ENCODE measurements at places on chromosomes 2 and 18. TPM values are rescaled to one million over a fixed set of nuclear protein-coding genes. Genes with fewer than 3 reads are reported as not detected.
A peak's percentile ranks its signal among the peaks of the same experiment; 100 is the strongest.

The TMEM163 gene
- total RNA-seq, result not detected

The XIRP2 gene
- total RNA-seq, result not detected

The FAM168B gene
- 111 TPM for total RNA-seq

The RALB gene
- 43.0 TPM for total RNA-seq

The RPRD1A gene
- 34.4 TPM for total RNA-seq

The SERPINB4 gene
- not detected for total RNA-seq

The NIF3L1 gene
- 25.3 TPM for total RNA-seq

The TLX2 gene
- total RNA-seq, result 0.96 TPM

- no peaks in the 10 kb centered on the region for H3K36me3 ChIP-seq
- no peak for DNase-seq
- peaks cover 13% of the 10 kb centered on the region for H3K27me3 ChIP-seq
- H3K4me1 ChIP-seq, result no peaks in the 10 kb centered on the region
- no peak overlapping the region for H3K27ac ChIP-seq
Measured at GRCh38 chr2:216601632-216602409, 31.4 kb upstream of the IGFBP2 start.

DNA sequence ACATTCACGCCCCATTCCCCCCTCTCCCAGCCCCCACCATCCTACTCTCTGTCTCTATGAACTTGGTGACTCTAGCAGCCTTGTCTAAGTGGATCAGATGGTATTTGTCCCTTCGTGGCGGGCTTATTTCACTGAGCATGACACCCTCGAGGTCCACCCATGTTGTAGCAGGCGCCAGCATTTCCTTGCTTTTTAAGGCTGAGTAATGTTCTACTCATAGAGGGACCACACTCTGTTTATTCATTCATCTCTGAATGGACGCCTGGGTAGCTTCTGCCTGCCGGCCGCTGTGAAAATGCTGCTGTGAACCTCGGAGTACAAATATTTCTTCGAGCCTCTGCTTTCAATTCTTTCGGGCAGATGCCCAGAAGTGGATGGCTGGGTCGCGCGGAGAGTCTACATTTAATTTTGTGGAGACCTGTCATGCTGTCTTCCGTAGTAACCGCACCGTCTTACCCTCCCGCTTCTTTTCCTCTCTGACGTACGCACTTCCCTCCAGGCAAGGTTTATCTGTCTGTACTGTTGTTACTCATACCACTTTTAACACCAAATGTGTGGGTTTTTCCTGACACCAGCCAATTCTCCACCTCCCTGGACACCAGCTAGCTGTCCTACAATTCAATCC lies 5.6 kb downstream of the CROCC2 start:
- no peak overlapping the region for H3K27ac ChIP-seq
- H3K27me3 ChIP-seq, result peaks cover 44% of the 10 kb centered on the region
- no peak overlapping the region for H3K4me3 ChIP-seq
- no peaks in the 10 kb centered on the region for H3K36me3 ChIP-seq
- no peak for DNase-seq

DNA sequence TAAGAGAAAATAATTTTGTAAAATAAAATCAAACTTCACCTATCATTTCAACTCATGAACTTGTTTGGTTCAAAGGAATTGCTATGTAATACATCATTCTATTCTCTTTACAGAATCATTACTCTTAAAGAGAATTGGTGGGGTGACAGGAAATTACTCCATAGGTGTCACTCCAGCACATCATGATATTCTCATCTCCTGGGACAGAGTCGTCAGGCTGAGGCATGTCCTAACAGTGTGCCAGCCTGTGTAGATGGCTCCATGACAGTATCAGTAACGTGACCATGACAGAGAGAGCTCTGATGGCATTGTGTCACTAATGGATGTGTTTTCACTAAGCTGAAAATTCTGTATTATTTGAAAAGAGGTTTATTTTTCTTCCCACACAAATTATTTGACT lies 13.9 kb downstream of the SPATS2L start:
- no peaks in the 10 kb centered on the region for H3K4me1 ChIP-seq
- no peaks in the 10 kb centered on the region for H3K27me3 ChIP-seq
- H3K36me3 ChIP-seq, result no peaks in the 10 kb centered on the region
- no peak overlapping the region for H3K27ac ChIP-seq

DNA sequence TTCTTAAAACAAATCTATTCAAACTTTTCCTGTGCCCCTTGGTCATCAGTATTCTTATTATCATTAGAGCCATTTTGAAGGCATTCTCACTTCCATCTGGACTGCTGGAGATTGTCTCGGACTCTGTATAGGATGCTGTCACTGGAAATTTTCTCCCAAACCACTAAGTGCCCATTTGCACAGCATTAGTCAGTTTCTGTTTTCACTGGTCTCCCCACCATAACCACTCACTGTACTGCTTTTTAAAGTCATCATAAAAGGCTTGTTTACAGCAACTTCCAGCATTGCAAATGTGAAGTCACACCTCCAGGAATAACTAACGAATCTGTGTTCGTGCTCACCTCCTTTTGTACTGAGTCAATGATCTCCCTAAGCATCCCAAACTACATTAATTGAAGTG lies 150.9 kb upstream of the SERTAD2 start:
- H3K36me3 ChIP-seq, result no peaks in the 10 kb centered on the region
- DNase-seq, result no peak
- H3K27ac ChIP-seq, result no peak overlapping the region

DNA sequence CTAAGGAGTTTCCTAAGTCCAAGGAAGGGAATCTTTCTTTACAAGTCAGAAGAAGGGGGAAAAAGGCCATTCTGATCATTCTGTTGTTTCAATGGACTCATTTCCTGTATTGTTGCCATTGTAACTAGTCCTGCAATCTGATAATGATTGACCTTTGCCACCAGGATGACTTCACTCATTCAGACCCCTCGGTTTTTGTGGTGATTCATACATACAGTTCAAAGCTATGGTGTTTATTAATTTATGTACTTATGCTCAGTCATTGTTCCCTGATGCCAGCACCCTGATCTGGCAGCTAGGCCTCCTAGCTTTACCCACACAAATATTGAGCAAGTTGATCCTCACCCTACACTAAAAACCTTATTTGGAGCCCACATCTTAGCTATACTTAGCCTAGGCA lies 57.6 kb upstream of the ZNF519 start:
- no peak overlapping the region for H3K4me3 ChIP-seq
- H3K4me1 ChIP-seq, result no peaks in the 10 kb centered on the region
- DNase-seq, result no peak
- no peaks in the 10 kb centered on the region for H3K27me3 ChIP-seq
- H3K27ac ChIP-seq, result no peak overlapping the region

GRCh38 chr2:4465671-4466070 lies 762.3 kb downstream of the DCDC2C start:
- H3K4me1 ChIP-seq, result no peaks in the 10 kb centered on the region
- no peaks in the 10 kb centered on the region for H3K36me3 ChIP-seq
- DNase-seq, result no peak

GRCh38 chr2:74515981-74516633 lies 1.9 kb downstream of the TLX2 start:
- H3K27ac ChIP-seq, result no peak overlapping the region
- H3K4me3 ChIP-seq, result no peak overlapping the region
- peak; percentile 60 for DNase-seq
- peaks cover 100% of the 10 kb centered on the region for H3K27me3 ChIP-seq
- peaks cover 24% of the 10 kb centered on the region for H3K4me1 ChIP-seq

GRCh38 chr2:160282063-160282580 lies 82.0 kb upstream of the ITGB6 start:
- DNase-seq, result no peak
- no peaks in the 10 kb centered on the region for H3K27me3 ChIP-seq
- no peaks in the 10 kb centered on the region for H3K36me3 ChIP-seq
- no peak overlapping the region for H3K27ac ChIP-seq
- no peaks in the 10 kb centered on the region for H3K4me1 ChIP-seq

DNA sequence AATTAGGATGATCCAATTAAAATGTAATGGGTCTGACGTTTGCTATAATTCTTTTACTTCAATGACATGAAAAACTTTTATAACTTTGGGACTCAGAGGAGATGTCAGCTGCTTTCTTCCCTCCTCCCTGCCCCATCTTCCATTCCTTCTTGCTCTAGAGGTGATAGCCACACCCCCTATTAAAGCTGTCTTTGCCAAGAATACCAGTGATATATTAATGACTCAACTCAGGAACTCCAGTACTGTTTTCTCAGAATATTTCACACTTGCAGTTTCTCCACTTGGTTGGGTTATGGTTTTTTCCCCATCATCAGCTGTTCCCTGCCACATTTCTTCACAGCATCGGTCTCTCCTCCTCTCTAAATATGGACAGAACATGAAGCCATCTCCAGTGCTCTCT lies 184.0 kb downstream of the KCNE4 start:
- no peak overlapping the region for H3K4me3 ChIP-seq
- no peaks in the 10 kb centered on the region for H3K36me3 ChIP-seq
- no peaks in the 10 kb centered on the region for H3K27me3 ChIP-seq
- no peak for DNase-seq

DNA sequence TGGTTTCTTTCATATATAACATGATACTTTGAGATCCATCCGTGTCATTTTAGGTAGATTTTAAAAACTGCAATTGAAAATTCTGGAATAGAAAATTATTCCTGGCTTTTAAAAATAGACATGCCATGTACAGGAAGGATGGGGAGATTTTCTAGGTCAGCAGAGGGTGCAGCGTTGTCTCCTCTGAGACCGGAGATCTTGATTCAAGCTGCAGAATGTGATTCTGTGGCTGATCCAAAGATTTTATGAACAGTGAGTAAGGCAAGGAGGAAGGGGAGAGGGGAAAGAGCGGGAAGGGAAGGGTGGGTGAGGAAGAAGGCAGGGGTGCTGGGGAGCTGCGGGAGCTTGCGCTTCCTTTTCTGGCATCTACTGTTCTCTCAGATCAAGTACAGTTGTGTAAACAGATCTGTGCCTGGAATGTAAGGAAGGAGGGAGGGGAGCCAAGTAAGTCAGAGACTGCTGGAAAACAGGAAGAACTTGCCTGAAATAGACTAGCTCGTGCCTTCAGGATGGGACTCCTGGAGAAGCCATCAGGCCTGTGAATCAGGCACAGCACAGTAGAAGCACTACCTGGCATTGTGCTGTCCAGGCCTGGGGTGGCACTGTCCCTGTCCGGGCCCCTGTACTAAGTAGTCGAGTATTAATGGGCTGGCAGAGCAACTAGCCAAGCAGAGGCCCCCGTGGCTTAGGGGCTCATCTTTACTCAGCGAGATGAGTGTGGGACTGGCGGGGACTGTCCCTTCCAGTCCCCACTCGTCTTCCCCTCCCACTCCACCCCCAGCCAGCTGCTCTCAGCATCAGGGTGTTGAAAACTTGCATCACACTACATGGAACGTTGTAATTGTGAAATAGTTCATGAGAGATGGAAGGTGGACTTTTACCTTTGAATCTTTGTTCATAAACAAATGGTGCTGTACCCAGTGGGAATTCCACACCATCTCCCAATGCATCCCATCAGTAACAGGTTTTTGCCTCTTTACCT lies 163.5 kb downstream of the UXS1 start:
- H3K4me3 ChIP-seq, result no peak overlapping the region
- H3K27me3 ChIP-seq, result no peaks in the 10 kb centered on the region
- peaks cover 8% of the 10 kb centered on the region for H3K4me1 ChIP-seq
- DNase-seq, result peak; percentile 29
